CD4-positive, alpha-beta T cell treated with Interleukin-17A for 1 hour (primary cell): ENCODE measurements at places on chromosomes 12 and 14.

DNA sequence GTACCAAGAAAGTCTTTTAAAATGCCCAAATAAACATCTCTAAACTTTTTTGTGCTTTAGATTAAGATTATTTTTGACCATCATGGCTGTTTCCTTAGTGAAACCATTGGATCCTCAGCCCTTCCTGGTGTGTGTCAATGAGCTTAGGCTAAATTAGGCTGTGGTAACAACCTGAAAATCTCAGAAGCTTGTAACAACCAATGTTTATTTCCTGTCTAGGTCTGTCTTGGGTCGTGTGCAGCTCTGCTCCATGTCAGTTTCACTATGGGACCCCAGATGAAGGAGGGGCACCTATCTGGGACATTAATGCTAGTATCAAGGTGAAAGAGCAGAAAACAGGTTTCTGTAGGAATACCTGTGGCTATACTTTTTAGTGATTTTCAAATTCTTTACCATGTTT is 49.9 kb downstream of the KCNMB4 start:
- DNase-seq = no peak

GRCh38 chr14:32383364-32384009 is 54.4 kb downstream of the AKAP6 start:
- no peak for DNase-seq

GRCh38 chr14:64721899-64722298 is 17.7 kb downstream of the PLEKHG3 start:
- no peak for DNase-seq

DNA sequence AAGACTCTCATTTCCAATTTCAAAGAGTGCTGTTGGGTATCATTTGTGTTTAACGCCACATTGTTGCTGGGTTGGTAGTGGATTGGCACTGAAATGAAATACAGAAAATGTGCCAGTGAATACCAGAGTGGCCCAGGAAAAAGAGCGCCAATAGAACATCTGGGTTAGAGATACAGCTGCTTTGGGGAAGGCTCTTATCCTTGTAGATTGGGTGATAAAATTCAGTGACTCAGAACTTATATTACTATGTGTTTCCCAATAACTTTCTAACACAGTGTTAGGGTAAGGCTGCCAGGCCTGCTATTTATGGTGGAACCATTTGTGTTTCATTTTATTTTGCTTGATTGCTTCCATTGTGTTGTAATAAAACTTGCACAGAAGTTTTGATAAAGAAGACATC is 168.2 kb upstream of the SSTR1 start:
- DNase-seq = no peak

GRCh38 chr12:57124261-57124877 is 3.9 kb upstream of the LRP1 start:
- peak; percentile 85 for DNase-seq

GRCh38 chr12:104963757-104964156 is 5.7 kb upstream of the SLC41A2 start:
- DNase-seq = no peak

GRCh38 chr14:93186466-93186865 is 1.3 kb downstream of the LYSET start:
- no peak for DNase-seq

DNA sequence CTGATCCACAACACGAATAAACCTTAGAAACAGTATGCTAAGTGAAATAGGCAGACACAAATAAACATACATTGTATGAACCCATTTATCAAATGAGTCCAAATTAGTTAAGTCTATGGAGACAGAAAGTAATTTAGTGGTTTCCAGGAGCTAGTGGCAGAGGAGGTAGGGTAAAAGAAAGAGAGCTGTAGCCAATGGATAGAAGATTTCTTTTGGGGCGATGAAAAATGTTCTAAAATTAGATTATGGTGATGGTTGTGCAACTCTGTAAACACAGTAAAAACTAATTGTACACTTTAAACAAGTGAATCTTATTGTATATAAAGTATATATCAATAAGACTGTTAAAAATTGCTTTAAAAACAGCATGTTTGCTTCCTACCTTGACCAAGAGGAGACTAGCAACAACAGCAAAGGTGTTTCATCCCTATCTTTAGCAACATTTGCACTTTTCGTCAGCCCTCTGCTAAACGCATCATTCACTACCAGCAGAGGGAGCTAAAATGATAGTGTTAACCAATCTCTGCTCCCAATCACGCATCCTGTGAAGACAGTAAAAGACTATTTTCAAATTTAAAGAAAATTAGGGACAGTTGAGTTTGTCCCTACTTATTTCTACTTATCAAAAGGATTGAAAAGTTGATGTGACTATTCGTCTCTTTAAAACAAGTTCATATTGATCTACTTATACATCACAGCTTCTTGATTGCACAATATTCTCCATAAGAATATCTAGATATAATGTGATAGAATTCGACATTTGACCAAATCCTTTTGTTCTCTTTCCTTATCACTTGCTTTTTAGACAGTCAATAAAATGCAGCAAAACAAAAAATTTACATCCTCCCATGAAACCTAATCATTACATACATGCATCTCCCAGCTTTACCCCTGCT is 24.0 kb upstream of the LGR5 start:
- peak; percentile 61 for DNase-seq

- DNase-seq = no peak
Observed at GRCh38 chr14:22483863-22484593, 105.0 kb downstream of the DAD1 start.

DNA sequence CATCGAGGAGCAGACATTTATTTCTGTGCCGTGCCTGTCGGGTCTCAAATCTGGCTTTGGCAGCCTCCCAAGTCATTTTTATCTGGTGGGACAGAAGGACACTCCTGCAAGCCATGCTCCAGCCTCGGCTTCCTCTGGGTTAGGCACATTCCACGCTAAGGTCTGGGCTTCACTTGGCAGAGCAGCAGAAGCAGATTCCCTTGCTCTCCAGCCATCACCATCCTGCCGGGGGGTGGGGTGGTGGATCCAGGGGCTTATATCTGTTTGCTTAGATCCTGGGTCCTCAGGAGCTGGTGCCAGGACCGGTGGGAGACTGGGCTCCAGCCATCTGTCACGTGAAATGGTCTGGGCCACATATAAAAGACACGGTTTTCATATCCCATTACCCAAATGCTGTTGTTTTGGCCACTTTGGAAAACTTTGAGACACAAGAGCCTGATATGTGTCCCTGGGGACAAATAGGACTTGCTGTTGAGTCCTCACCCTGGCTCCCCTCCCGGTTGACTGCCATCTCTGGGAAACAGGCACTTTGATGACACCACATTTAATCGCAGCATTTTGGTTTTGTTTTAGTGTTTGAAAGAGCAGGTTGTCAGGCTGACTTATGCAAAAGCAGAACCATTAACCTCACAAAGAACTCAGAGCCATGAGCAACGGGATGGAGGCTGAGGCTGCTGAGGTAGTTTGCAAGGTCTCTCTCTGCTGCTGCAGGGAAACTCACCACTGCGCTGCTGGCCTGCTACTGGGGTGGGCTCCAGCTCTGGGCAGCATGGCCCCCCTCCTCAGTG is 69.6 kb upstream of the PRMT8 start:
- no peak for DNase-seq

DNA sequence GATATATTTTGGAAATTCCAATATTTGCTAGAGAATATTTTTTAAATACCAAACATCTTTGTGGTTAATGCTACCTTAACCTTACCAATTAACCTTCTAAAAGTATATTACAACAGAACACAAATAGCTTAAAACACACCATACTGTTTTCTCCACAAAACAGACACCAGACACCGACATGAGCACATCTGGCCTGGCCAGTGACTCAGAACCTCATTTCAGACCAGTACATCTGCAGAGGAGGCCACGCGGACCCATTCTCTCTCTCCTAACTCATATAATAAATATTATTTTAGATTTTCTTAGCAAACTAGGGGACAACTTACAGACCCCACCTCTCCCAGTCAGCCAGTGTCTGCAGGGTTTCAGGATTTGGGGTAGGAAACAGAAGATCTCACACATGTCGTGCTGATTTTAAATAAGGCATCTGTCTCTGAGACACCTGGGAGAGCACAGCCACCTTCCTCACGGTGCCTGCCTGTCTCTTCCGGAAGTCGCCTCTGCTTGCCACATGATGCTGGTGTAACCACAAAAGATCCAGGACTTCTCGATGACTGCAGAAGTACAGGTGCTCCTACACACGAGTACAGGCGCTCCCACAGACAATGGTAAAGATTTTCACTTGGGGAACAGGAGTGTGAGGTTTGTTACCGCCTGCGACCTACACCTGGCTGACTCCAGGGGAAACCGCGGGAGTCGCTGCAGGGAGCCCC is 9.7 kb upstream of the ANKLE2 start:
- DNase-seq = peak; percentile 63

DNA sequence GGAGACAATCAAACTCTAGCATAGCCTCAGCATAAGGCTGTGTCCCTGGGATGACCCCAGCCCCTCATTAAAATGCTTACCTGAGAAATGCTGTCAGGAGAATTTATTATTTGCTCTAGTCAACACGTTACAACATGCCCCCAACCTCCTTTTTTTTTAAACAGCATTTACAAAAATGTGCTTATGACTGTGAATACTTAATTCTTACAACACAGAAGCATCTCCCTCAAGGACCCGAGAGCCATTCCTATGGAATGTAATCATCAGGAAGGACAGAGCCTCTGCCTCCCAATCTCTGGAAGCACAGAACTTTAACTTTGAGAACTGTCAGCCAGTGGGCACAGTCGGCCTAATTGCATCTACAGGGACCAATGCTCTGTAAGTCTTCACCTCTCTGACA is 136.6 kb upstream of the OVCH1 start:
- DNase-seq = no peak

- DNase-seq = no peak
Observed at GRCh38 chr14:104221071-104221625, 82.8 kb downstream of the KIF26A start.

DNA sequence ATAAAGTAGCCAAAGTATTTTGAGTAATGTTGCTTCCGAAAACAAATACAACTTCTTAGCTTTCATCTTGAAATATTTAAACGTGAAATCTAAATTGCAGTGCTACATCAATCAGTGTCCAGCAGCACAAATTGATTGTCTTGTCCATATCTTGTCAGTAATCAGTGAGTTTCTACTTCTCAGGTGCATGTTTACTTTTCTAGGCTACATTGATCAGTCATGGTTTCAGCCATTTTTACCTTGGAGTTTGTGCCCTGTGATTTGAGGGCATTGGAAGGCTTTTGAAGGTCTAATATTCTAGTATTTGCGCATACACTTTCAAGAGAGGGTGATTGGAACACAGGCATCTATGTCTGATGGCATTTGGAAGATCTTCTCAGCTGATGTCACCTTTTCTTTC is 12.4 kb downstream of the RMST start:
- DNase-seq = no peak

GRCh38 chr12:104381341-104381730 is 75.4 kb upstream of the CHST11 start:
- no peak for DNase-seq

GRCh38 chr14:93081876-93082570 is 33.7 kb downstream of the ITPK1 start:
- peak; percentile 35 for DNase-seq
